Stimulated activated CD4-positive, alpha-beta T cell treated with anti-CD3 and anti-CD28 coated beads, Interleukin-4, amount 100 ng/mL, for 4 hours (primary cell): ENCODE measurements at places on chromosomes 3 and 15.

GRCh38 chr3:58085616-58086015, 77.4 kb downstream of the FLNB start:
- no peak for DNase-seq

- no peak for DNase-seq
Observed at GRCh38 chr15:101187820-101188636, 63.8 kb downstream of the CHSY1 start.

DNA sequence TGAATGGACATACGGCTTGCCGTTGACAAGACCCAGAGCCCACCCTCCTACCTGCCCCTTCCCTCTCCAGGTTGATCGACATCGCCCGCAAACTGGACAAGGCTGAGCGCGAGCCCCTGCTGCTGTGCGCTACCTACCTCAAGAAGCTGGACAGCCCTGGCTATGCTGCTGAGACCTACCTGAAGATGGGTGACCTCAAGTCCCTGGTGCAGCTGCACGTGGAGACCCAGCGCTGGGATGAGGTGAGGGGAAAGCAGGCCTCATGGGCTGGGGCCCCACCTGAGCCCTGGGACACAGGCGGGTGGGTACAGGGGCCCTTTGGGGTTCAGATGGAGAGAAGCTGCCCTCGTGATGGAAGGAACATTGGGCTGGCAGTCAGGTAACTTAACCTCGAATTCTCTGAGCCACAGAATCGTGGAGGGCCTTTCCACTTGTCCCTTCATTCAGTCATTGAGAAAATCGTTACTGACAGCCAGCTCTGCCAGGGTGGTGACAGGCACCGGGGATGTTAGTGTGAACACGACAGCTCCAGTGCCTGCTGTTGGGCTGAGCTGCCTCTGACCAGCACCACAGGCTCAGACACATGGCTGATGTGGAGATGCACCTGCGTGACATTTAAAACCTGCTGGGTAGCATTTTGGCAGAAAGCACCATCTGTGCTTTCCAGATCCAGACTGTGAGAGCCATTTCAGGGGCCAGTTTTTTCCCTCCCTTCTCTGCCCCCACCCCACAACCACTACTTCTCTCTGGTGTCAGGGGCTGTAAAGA, 25.6 kb upstream of the RHO start:
- DNase-seq: no peak

DNA sequence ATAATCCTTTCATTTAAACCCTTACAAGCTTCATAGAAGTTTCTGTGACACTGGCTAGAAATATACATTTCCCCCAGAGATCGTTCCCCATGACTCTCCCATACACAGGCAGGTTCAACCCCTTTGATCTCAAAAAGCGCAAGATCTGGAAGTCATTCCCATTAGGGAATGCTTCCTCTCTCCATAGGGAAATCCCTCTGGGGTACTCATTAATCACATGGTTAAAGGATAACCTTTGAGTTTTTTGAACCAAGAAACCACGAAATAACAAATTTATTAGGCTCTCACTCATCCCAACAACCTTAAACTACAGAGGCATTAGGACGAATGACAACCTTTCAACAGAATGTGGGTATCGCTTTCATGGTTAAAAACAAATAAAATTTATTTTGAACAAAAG, 211.9 kb upstream of the PRICKLE2 start:
- no peak for DNase-seq

DNA sequence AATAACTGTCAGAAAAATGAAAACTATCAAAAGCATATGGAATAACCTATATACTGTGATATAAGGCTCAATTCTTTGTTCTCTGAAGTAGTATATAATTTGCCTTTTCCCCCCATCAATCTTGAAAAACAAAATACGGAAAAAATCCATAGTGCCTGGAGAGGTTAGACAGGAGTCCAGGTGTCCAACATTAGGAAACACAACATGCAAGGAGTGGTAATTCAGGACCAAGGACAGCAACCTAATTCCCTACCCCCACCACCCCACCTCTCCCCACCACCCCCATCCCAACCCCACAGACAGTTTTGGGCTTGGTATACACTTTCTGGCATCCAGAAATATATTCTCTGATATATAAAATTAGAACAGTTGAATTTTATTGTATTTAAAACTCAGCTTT, 55.1 kb upstream of the SLC25A26 start:
- no peak for DNase-seq

DNA sequence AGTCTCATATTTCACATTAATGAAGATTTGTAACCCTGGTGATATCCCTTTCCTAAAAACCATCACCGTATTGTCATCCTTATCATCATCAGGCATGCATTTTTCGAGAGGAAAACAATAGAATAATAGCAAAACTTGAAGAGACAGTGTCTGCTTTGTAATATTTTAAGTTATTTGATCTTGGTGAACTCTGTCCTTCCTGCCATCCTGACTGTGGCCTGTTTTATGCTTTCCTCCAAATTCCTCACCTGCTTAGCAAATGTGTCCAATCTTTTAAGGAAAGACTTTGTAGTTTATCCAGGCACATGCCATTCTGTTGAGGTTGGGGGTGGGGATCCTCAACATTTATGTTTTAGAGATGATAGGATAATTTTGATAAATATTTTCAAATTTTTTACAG, 306.1 kb upstream of the COL8A1 start:
- no peak for DNase-seq

GRCh38 chr15:89494941-89495637, 1.3 kb downstream of the RHCG start:
- DNase-seq: no peak

GRCh38 chr15:37125143-37125542, 24.8 kb upstream of the MEIS2 start:
- DNase-seq: no peak

DNA sequence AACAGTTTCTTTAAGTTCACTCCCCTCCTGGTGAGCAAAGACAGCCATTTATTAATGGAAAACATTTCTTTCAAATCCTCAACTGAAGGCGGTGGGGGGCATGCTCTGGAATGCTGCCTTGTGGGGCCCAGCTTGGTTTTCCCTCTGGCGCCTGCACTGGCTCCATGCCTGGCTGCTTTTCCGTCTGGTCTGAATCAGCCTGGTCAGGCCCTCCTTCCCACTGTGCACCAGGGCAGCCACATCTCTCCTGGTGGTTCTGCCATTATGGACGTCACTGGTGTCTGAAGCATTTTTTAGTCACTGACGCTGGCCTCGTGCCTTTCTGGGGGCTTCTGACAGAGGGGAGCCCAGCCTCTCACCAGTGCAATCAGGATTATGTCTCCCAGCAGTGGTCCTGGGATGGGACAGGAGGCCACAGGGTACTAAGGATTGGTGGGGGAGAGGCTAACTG, 57.6 kb upstream of the APEH start:
- DNase-seq: no peak

DNA sequence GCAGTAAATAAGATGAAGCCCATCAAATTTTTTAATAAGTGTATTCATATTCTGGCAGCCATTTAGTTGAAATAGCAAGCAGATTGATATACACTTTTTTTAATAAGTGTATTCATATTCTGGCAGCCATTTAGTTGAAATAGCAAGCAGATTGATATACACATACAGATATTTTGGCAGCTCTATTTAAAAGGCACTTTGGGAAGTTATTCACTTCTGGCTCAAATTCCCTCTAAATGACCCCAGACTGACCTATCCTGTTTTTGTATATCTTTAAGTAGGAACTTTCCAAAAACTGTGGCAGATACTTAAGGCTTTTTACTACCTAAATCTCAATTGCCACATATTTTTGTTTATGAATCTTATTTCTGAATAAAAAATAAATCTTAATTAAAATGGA, 122.3 kb downstream of the PLD1 start:
- no peak for DNase-seq

- no peak for DNase-seq
Observed at GRCh38 chr3:105700575-105700974, 168.2 kb downstream of the CBLB start.

DNA sequence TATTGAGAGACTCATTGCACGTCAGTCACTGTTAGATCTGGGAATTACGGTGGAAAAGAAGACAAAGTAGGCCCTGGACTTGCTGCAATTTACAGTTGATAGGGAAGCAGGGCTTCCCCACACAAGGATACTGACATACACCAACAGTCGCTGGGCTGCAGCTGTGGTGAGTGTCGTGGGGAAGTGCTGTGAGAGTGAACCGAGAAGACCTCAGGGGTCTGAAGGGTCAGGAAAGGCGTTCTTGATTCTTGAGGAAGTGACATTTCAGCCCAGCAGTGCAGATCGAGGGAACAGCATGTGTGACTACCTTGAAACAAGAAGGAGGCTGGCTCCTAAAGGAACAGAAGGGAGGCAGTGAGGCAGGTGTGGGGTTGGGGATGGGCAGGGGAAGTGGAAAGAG, 22.5 kb downstream of the MYZAP start:
- no peak for DNase-seq

- no peak for DNase-seq
Observed at GRCh38 chr3:60707452-60708020, 543.7 kb downstream of the FHIT start.

- DNase-seq: no peak
Observed at GRCh38 chr3:87792198-87792533, 266.6 kb downstream of the CGGBP1 start.

DNA sequence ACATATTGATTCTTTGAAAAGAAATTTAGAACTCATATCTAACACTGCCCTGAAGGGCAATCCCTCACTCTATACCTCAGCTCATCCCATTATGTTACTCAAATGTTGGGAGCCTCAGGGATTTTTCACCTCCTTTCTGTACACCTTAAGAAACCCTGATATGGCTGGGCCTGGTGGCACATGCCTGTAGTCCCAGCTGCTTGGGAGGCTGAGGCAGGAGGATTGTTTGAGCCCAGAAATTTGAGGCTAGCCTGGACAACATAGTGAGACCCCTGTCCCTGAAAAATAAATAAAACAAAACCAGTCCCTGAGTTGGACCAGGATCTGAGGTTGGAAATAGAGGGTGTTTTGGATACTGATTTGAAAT, 27.6 kb downstream of the NDUFB4 start:
- no peak for DNase-seq

DNA sequence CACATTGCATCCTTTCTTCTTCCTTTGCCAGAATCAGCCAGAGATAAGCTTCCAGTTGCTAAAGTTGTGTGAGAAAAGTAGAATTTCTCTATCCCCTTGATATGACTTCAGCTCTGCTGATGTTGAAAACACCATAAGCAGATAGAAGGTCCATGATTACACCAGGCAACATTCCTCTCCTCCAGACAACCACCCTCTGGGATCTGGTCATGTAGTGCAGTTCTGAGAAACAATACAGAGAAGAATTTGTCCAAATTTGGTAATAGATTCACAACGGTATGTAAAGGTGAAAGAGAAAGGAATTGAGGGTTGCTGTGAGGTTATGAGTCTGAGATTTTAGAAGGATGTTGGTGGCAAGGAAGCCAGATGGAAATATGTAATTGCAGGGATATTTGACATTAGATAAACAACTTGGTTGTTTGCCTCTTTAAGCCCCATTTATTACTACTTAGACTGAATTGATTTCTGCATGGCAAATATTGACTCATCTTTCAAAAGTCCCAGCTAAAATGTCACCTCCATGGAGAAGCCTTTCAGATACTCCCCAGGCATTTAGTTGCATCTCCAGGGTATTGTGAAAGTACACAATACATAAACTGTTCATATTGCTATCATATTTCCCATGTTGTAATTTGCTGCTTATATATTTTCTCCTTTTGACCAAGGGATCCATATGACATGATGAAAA, 134.9 kb downstream of the GAP43 start:
- DNase-seq: no peak

GRCh38 chr15:92614791-92615785, 40.5 kb downstream of the FAM174B start:
- no peak for DNase-seq

DNA sequence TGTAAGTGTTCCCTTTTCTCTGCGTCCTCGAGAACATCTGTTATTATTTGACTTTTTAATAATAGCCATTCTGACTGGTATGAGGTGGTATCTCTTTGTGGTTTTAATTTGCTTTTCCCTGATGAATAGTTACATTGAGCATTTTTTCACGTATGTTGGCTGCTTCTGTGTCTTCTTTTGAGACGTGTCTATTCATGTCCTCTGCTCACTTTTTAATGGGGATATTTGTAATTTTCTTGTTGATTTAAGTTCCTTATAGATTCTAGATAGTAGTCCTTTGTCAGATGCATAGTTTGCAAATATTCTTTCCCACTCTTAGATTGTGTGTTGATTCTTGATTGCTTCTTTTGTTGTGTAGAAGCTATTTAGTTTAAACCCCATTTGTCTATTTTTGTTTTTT, 179.2 kb downstream of the DOCK3 start:
- DNase-seq: no peak

GRCh38 chr15:85831415-85832113, 36.8 kb upstream of the KLHL25 start:
- no peak for DNase-seq

DNA sequence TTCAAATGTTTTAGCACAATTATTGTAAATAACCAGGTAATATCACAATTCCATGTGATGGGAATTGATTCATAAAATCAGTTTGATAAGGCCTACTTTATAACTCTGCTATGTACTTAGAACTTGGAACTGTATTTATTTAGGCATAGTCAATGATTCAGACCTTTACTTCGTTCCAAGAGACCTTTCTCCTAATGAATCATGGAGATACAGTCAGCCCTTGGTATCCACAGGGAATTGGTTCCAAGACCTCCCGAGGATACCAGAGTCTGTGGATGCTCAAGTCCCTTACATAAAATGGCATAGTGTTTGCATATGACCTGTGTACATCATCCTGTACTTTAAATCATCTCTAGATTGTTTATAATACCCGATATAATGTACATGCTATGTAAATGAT, 60.8 kb upstream of the UMPS start:
- no peak for DNase-seq

DNA sequence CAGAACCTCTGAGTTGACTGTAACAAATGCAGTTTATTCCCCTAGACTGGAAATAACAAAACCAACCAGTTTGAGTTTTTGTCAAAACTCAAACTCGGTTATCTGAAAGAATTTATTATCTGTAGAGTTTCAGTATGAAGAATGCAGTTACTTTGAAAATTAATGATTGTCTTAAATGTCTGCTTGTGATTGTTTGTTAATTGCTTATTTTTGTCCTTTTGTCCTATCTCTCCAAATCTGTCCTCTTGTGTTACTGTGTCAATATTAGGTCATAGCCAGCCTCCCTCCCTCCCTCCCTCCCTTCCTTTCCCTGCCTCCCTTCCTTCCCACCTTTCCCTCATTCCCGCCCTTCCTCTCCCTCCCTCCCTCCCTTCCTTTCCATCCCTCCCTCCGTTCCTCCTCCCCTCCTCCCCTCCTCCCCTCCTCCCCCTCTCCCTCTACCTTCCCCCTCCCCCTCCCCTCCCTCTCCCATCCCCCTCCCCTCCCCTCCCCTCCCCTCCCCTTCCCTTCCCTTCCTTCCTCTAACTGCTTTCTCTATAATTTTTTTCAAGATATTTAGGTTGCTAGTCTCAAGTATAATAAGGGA, 153.5 kb downstream of the FNDC3B start:
- DNase-seq: no peak
